ENCODE measurements at places on chromosomes 4 and X.

- no peak for DNase-seq
These were observed 36.9 kb upstream of the TENM3 start for GRCh38 chr4:182206266-182206665.

- no peak for DNase-seq
These were observed 537 bp upstream of the PRKX start for GRCh38 chrX:3713937-3714434.

DNA sequence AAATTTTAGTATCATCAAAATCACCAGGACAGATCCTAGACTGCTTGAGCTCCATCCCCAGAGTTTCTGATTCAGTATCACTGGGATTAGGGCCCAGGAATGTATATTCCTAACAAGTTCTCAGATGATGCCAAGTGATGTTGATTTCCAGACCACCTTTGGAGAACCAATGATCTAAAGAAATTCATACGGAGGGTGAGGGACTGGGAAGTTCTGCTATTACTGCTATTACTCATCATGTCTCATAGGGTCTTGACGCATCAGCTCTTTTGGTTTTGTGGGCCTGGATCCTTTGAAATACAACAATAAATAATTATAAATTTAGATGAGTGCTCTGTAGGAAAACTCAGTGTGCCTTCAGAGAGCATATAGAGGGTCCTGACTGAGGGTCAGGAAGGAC lies 59.8 kb upstream of the LGI2 start:
- DNase-seq, result no peak

- DNase-seq, result no peak
These were observed 7.0 kb upstream of the TRPC5OS start for GRCh38 chrX:111868726-111869638.
